ENCODE measurements at places on chromosomes 12 and 14.
A peak's percentile ranks its signal among the peaks of the same experiment; 100 is the strongest.

- DNase-seq = no peak
Observed at GRCh38 chr14:81936348-81936747, 402.7 kb upstream of the SEL1L start.

- DNase-seq = no peak
Observed at GRCh38 chr12:130677957-130678558, 38.0 kb downstream of the RIMBP2 start.

DNA sequence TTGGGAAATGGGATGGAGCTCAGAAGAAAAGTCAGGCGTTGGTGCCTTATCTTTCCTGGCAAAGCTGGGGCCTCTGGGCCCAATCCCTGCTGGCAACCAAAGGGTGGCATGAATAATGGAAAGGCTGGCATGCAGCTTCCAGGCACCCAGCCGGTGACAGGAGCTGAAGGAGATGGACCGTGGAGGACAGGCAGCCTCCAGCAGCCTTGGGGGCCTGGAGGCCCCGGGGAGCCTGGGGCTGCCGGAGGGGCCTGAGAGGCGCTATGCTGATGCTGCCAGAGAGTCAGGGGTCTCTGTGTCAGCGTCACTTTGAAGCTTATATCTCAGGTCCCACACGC, 38.2 kb upstream of the EML1 start:
- no peak for DNase-seq

DNA sequence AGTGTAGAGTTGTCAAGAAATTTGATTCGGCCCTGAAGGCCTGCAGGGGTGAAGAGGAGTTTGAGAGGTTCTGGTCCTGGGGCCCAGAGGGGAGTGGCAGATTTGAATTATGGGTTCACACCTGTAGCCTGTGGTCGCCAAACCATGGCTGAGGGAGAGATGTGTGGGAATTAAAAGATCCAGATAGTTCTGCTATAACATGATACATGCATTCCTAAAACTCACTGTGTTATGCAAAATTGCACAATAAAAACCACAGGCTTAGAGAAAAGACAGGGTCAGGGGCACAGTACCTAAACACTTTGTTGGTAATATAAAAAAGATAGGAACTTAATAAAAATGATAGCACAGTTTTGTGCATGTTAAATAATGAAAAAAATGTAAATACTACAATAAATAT, 106.2 kb downstream of the TMEM30B start:
- DNase-seq = peak; percentile 76

DNA sequence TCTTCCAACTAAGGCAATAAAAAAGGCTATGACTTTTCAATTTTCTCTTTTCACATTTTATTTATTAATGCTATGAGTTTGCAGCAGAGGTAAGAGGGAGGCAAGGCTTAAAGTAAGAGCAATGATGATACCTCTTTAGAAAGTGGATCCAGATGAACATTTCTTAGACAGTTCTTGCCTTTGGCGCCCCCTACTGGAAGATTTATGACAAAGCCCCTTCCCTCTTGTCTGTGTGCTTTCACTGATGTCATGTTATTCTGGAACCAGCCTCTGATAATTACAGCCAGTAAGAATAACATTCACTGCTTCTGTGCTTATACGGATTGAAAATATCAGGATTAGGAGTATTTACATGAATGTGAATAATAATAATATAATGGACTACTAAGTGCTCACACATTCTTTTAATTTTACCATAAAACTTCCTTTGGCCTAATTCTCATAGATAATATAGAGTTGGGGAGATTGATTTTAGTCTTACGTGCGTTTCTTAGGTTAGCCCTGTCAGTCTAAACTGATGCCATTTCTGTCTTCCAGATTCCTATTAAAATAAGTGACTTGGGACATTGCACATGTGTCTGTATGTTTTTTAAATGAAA, 1929.9 kb upstream of the SEL1L start:
- DNase-seq = peak; percentile 78

DNA sequence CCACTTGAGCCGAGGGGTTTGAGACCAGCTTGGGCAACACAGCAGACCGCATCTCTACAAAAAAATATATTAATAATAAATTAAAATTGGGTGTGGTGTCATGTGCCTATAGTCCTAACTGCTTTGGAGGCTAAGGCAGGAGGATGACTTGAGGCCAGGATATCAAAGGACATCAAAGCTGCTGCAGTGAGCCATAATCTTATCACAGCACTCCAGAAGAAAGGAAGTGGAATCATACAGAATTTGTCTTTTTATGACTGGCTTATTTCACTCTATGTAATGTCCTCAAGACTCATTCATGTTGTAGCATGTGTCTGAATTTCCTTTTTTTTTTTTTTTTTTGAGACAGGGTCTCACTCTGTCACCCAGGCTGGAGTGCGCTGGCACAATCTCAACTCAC, 43.9 kb upstream of the NUDT4 start:
- DNase-seq = no peak

GRCh38 chr12:52221912-52222457, 11.1 kb upstream of the KRT7 start:
- DNase-seq = no peak

- DNase-seq = no peak
Observed at GRCh38 chr14:37171678-37172023, 755 bp downstream of the SLC25A21 start.

DNA sequence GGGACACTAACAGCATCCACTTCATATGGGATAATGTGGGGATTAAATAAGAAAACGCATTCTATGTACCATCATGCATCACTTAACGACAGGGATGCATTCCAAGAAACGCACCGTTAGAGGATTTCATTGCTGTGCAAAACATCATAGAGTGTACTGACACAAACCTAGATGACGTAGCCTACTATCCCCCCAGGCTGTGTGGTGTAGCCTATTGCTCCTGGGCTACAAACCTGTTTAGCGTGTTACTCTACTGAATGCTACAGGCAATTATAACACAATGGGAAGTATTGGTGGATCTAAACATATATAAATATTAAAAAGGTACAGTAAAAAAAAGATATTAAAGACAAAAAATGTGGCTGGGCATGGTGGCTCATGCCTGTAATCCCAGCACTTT, 230.6 kb downstream of the KSR2 start:
- DNase-seq = no peak

DNA sequence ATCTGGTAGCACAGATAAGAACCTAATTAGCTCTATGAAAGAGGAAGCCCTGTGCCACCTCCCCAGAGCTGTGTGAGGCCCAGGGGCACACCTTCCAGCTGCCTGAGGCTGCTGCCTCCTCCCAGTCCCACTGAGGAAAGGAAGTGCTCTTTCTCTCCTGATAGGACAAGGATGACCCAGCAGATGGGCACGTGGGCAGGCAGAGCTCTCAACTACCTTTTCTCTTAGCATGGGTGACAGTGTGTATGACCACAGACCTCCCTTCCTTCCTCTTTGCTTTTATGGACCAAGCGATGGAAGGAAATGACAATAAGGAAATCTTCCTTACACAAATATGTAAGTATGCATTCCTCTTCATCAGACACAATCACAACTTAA, 127.6 kb upstream of the AMIGO2 start:
- DNase-seq = peak; percentile 38

DNA sequence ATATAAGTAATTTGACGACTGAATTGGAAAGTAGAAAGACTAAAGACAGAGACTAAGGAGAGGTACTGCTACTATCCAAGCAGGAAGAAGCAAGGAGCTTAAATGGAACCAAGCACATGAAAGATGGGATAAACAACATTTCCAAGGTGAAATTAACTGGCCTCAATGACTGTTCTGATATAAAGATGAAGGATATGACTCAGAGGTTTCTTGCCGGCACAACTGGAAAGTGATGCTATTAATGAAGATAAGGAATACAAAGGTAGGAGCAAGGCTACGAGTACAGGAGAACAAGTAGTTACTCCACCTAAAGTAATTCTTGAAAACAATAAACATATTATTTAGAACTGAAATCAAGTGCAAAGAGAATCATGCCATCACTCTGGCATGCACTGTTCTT, 6.4 kb downstream of the SNX6 start:
- no peak for DNase-seq
